ENCODE measurements at places on chromosomes 5 and 9.

- DNase-seq = no peak
Measured at GRCh38 chr9:74125941-74126340, 371.2 kb upstream of the RORB start.

- no peak for DNase-seq
Measured at GRCh38 chr5:33129309-33129708, 311.5 kb upstream of the TARS1 start.

DNA sequence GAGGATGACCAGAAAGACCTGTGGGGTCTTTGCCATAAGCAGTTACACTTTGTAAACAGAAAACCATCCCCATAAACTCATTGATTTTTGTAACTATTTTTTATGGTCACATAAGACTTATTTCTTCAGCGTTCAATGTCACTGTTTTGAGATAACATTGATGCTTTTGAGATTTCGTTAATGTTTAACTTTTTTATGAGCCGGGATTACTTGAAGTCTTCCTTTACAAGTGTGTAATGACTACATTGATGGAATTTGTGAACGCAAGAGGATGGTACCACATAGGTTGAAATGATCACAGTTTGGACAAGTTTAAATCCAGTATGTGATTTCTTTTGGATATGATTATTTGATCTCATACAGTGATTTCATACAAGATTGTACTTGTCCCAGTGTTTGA is 1.8 kb downstream of the SLC12A2 start:
- DNase-seq = no peak

- peak; percentile 36 for DNase-seq
Measured at GRCh38 chr5:9058666-9059065, 487.2 kb downstream of the SEMA5A start.

DNA sequence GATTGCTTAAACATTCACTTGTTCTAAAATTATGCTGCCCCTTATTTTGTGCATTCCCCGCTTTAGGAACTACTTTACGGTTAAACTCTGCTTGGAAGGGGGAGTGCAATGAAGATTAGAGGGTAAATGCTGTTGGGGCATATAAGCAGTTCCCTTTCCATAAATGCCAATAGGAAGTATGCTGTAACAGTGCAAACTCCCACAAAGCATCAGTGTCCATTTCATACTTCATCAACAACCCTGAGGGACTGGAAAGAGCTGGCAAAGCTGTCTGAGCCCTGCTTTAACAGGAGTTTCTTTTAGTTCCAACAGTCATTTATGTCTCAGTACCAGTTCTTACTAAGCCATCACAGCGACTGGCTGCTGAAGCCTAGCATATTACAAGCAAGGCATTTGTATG is 1.8 kb downstream of the ACTL7A start:
- DNase-seq = no peak

- peak; percentile 15 for DNase-seq
Measured at GRCh38 chr9:91382298-91382697, 20.6 kb upstream of the AUH start.

DNA sequence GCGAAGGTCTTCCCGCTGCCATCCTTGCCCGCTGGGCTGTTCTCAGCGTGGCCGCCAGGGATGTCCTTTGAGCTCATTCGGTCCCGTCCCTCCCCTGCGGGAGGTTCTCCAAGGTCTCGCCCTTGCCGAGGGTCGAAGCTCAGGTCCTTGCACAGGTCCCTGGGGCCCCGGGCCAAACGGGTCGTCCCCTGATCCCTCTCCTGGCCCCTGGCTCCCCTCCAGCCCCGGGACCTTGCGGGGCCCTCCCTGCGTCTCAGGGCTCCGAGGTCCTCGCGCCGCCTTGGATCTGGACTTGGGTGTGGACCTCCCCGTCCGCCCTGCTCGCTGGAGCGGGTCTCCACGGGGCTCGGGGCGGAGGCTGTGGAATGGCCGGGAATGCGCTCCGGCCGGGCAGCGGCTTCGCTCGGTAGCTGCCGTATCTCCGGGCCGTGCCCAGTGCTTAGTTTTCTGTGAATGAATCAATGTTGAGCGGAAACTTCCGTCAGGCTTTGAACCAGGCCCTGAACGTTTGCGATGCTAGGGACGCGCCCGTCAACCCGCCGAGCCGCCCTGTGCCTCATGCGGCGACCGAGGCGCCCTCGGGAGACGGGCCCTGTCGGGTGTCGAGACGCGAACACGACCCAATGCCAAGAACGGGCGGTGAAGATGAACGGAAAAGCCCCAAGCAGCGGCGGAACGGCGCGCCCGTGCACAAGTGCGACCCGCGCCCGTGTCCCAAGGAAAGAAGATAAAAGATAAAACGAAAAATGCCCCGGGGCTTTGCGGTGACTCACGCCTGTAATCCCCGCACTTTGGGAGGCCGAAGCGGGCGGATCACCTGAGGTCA is 780 bp downstream of the RNU6ATAC start:
- peak; percentile 71 for DNase-seq
